LHCN-M2 (cell line): ENCODE measurements at places on chromosomes 7 and 10. TPM values are rescaled to one million over a fixed set of nuclear protein-coding genes. Genes with fewer than 3 reads are reported as not detected.

Gene ARPC1B
- 487 and 807 TPM in 2 replicates for total RNA-seq

Gene PRKCQ
- not detected in 2 replicates for total RNA-seq

Gene HOXA9
- 8.7 TPM in 2 replicates for total RNA-seq

Gene ANKRD30A
- not detected in 2 replicates for total RNA-seq

Gene EBLN1
- total RNA-seq = 0.26 TPM in 1 of 2 replicates, not detected in the other

Gene HMX2
- total RNA-seq = not detected in 2 replicates

Gene AGBL3
- total RNA-seq = 0.38 and 1.0 TPM in 2 replicates

Gene SPAM1
- not detected in 2 replicates for total RNA-seq

Gene SUPV3L1
- 24.9 and 26.0 TPM in 2 replicates for total RNA-seq

Gene NPC1L1
- not detected in 2 replicates for total RNA-seq

Gene LLCFC1
- total RNA-seq = not detected in 2 replicates

Gene LOXL4
- total RNA-seq = 0.19 and 0.46 TPM in 2 replicates

Gene NPTX2
- 3,060 and 3,846 TPM in 2 replicates for total RNA-seq

Gene CHST15
- 27.1 and 40.2 TPM in 2 replicates for total RNA-seq

Gene RBP4
- 0.17 and 0.32 TPM in 2 replicates for total RNA-seq

Gene RADIL
- total RNA-seq = 2.5 and 3.5 TPM in 2 replicates

Gene TAS2R40
- total RNA-seq = not detected in 2 replicates
